ENCODE measurements at places on chromosomes 16 and 17.

DNA sequence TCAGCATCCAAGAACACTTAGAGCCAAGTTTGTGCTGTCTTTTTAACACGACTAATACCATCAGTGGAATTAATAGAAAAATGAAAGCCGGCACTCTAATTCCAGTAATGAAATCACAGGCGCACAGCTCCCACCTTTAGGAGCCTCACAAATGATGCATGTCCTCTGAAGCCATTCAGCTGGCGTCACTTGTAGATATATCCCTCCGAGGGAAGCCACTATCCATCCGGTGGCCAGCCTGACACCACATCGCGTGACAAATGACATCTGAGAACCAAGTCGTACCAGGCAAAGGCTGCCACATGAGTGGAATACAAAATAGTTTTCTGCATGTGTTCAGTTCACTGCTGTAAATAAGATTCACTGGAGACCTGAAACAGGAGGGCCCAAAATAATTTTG, 205.6 kb downstream of the GRIN2A start:
- DNase-seq, result no peak

DNA sequence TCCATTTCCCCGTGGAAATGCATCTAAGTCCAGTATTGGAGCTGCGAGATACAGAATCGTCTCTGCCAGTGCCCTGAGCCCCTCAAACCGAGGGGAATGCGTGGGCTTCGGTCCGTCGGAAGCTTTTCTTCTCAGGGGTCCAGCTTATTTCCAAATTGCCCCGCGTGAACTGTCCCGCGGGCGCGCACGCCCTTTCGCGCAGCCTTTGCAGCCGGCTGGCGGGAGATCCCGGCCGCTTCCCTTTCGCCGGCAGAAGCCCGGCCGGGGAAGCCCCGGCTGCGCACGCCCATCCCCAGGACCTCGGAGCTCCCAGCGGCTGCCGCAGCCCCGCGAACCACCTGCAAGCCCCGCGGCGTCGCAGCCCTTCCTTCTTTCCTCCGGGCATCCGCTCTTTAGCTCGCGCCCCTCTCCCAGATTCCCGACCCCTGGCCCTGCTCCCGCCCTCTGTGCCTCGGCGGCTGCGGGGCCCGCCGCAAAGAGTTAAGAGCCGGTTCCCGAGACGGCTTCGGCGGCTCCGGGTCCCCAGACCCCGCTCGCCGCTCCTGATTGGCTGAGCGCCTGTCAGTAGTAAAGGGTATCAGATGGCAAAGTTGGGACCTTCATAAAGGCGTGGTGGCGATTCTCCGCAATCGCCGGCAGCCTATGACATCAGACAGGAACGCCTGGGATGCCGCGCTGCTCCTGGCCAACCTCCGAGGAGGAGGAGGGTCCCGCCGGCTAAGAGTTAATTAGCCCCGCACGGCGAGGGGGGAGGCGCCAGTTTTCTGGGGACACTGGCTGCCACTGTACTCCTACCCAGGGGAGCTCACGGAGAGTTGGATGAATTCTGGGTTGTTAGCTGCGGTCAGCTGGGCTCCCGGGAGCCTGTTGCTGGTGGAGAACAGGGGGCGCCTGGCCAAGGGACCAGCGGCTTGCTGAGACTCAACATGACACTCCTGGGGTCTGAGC, at the start of gene MYOCD:
MYOCD (plus strand) TSS at position 628 of the 948 bp plus-strand sequence; CDS start at position 927, 299 bp downstream.
- no peak for DNase-seq

GRCh38 chr16:17628983-17629382, 158.2 kb upstream of the XYLT1 start:
- DNase-seq, result no peak

DNA sequence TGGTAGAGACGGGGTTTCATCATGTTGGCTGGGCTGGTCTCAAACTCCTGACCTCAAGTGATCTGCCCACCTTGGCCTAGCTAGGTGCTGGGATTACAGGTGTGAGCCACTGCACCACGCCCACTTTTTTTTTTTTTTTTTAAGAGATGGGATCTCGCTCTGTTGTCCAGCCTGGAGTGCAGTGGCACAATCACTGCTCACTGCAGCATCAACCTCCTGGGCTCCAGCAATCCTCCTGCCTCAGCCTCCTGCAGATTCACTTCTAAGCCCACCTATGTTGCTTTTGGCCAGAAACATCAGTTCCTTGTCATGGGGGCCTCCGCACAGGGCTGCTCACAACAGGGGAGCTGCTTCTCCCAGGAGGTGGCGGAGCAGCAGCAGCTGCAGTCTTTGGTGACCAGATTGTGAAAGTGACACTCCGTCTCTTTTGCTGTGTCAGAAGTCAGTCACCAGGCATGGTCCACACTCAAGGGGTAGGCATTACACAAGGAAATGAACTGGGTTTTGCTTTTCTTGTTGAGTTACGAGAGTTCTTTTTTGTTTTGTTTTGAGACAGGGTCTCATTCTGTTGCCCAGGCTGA, 4.5 kb upstream of the NME4 start:
- DNase-seq, result no peak

DNA sequence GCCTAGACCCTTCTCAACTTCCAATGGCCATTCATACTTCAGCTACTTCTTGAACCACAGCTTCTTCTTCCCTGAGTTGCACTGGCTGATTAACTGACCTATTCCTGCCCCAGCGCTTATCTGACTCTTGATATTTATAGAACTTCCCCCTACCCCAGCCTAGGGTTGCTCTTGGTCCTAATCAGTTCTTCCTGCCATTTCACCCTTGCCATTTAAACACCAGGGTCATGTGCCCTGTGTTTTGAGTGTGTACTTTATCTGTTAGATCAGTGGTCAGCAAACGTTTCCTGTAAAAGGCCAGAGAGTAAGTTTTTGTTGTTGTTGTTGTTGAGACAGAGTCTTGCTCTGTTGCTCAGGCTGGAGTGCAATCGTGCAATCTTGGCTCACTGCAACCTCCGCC, 82.4 kb upstream of the COX10 start:
- DNase-seq, result no peak

All from CD8-positive, alpha-beta memory T cell (primary cell).